Stimulated activated CD8-positive, alpha-beta memory T cell treated with anti-CD3 and anti-CD28 coated beads, Interleukin-2, amount 100 ng/mL, for 1 hour (primary cell): ENCODE measurements at places on chromosomes 6 and 20.

DNA sequence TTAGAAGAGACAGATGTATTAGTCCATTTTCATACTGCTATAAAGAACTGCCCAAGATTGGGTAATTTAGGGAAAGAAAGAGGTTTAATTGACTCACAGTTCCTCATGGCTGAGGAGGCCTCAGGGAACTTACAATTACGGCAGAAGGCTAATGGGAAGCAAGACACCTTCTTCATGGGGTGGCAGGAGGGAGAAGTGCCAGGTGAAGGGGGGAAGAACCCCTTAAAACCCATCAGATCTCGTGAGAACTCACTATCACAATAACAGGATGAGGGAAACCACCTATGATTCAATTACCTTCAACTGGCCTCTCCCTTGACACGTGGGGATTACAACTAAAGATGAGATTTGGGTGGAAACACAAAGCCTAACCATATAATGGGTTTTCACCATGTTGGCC is 28.9 kb upstream of the PNRC1 start:
- DNase-seq = no peak

DNA sequence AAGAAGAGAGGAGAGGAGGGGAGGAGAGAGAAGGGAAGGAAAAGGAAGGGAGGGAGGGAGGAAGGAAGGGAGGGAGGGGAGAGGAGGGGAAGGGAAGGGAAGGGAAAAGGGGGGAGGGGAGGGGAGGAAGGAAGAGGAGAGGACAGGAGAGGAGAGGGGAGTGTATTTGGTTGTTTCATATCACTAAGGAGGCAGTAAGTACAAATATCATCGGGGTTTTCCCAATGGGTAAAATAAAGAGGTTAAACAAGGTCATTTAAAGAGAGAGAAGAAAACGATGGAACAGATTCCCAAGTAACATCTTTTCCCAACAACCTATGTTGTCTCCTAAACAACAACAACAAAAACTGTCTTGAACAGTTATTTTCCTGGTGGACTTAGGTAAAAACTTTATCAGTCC is 43.6 kb downstream of the MBOAT1 start:
- no peak for DNase-seq

DNA sequence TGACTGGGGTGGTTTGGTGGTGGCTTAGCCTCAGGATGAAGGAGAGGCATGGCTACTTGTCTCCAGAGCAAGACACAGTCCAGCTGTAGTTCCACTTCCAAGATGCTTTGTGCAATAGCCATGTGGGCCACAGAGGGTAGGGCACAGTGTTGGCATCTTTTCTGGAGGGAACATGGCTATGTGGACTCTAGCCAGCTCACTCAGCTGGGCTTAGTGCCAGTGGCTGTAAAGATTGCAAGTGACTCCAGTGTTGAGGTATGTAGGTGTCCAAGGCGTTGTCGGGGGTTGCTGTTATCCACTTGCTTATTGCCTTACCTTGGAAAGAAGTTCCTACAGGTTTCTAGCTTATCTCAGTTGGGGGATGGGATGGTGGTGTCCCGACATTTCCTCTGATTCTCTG is 233.4 kb downstream of the CD109 start:
- DNase-seq = no peak

DNA sequence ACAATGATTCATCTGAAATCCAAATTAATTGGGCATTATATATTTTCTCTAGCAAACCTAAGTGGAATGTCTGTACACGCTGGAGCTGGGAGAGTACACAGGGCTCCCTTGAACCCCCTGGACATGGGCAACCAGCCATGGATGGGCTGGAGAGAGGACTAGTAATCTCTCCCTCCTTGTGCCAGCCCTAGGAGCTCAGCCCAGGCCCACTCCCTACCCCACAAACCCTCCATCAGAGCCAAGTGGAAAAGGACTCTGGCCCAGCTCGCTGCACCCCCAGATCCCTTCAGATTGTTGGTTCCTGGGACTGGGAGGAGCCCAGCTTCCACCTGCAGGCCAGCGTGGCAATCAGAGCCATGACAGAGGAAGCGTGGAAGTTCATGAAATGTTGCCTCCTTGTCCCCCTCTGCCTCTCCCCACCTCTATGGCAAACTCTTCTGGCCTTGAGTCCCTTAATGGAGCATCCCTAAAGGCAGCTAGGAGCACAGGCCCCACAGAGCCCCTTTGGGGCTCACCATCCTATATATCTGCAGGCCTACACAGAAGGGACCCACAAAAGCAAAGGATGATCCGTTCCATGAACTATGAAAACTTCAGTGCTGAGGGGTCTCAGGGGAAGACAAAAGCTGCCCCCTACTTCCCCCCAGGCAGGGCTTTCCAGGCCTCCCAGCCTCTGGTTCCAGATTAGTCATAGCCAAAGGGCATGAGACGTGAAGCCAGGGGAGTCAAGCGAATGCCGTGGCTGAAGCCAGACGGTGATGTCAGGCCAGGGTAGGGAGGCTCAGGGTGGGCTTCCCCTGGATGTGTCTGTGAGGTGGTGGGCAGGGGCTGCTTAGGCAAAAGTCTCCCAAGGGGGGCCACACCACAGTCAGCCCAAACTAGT is 126.4 kb upstream of the MAFB start:
- DNase-seq = no peak

- DNase-seq = no peak
Observed at GRCh38 chr6:167906899-167907298, 80.2 kb downstream of the AFDN start.

GRCh38 chr6:120869397-120869796 is 464.9 kb downstream of the TBC1D32 start:
- no peak for DNase-seq

DNA sequence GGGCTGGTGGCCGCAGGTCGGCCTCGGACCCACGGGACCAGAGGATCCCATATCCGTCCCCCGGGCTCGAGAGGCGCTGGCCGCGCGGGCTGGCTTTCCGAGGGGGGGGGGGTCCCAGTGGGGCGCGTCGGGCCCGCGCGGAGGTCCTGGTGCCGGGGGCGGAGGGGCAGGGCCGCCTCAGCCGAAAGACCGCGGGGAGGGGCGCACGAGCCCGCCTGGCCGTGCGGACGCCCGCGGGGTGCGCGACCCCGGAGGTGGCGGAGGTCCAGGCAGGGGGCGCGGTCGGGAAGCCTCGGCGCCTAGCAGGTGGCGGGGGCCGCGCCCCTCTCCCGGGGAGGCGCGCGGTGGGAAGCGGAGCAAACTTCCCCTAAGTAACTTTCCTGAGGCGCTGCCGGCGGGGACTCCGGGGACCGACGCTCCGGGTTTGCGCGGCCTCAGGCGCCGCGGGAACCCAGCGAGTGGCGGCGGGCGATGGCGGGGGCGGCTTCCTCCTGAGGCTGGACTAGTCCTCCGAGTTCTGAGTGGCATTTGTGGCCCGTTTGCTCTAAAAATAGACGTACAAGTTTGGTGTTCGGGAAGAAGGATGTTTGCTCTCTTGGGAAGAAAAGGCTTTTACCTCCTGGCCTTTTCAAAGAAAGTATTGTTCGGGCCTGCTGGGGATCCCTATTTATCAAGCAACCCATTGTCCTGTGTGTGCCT is 26.5 kb upstream of the BTBD3 start:
- no peak for DNase-seq

GRCh38 chr6:111566873-111567517 is 38.7 kb downstream of the TRAF3IP2 start:
- no peak for DNase-seq

DNA sequence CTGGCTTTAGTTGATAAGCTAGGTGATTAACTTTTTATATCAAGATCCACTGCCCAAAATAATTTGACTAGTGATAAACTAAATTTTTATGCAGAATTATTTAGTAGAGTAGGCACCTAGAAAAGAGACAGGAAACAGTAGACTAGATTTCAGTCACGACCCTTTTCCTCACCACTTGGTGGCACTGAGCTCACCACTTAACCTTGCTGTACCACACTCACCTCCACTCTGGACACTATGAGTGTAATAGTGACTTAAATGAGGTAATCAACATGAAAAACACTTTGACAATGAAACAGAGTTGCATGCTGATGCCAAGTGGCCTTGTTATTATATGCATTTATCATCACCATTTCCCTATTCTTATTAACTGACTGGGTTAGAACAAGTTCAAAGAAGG is 730.4 kb downstream of the KIF16B start:
- no peak for DNase-seq

GRCh38 chr20:50136822-50137599 is 16.5 kb downstream of the PEDS1 start:
- no peak for DNase-seq

DNA sequence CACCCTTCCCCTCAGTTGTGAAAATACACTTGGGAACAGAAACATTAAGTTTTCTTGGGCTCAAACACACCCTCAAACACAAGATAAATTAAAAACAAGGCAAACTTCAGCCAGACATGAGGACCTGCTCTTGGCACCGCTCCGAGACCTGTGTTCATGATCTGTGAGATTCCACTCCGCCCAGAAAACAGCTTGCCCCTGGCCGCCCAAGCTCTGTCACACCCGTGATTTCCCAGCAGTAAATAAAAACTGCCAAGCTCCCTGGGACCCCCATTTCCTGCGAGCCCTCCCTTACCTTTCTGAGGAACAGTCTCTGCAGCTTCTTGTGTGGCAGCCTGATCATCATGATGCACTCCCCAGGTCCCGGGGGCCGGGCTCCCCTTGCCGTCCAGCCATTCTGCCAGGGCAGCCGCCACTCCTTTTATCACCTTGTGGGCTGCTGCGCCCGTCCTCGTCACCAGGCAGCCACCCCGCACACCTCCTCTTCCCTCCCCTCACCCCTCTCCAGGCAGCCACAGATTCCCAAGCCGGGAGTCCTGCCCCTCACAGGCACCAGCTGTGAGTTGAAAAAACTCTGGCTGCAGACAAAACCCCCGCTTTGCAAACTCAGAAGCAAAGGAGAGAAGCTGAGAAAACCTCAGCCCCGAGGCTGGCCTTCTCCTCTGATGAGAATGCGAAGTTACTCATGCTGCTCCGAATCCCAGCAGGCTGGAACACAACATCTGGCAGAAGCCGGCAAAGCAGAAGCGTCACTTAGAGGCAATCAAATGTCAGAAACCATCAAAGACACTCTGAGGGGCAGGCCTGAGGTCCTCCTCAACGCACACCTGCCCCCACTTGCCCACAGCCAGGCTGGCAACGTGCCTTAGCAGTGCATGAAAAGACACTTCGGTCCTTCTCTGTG is 130.4 kb upstream of the RPS6KA2 start:
- DNase-seq = no peak

GRCh38 chr6:15504581-15505350 is 158.1 kb downstream of the DTNBP1 start:
- no peak for DNase-seq

DNA sequence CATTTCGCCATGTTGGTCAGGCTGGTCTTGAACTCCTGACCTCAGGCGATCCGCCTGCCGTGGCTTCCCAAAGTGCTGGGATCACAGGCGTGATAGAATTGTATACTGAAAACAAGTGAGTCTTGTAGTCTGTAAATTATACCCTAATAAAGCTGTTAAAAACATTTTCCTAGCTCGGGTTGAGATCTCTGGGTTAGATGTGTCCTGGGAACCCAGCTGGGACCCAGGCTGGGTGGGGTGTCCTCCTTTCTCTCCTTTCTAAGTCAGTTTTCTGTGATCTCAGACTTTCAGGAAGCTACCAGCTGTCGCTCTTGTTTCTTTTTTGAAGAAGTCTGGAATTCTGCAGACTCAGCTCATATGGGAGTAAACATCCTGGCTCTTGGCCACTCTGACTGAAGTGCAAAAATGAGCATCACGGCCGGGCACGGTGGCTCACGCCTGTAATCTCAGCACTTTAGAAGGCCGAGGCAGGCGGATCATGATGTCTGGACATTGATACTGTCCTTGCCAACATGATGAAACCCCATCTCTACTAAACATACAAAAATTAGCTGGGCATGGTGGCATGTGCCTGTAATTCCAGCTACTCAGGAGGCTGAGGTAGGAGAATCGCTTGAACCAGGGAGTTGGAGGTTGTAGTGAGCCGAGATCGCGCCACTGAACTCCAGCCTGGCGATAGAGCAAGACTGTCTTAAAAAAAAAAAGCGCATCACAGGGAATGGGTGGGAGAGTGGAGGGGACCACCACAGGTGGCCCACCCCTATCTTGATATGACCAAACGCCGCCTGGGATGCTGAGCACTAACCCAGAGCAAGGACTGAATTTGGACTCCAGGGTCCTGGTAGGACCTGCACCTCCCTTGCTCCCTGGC is 9.9 kb upstream of the PCIF1 start:
- DNase-seq = no peak

DNA sequence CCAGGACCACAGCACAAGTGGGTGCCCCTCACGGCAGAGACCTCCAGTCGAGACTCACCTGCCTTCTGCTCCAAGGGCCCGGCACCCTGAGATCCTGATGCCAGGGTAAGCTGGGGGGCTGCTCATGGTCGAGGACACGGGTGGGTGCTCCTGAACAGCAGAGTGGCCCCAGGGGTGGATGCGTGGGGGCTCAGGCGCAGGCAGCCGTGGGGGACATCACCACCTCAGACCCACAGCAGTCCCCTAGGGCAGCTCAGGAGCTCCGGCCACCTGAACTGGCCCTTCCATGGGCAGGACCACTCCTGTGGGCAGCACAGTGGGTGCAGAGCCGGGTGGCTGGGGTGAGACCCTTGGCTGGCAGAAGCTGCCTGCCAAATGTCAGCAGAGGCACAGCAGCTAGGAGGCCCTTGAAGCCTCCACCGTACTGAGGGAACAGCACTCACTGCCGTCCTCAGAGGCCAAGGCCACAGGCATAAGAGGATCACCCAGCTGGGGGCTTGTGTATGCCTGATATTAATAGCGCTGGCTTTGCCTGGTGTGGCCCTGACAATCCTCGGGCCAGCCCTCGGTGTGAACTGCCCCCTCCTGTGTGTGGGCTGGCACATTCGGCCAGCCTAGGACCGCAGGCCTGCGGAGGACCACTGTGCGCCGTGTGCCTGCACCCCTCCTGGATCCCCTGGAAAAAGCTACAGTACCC is 5.4 kb downstream of the UCKL1 start:
- no peak for DNase-seq

DNA sequence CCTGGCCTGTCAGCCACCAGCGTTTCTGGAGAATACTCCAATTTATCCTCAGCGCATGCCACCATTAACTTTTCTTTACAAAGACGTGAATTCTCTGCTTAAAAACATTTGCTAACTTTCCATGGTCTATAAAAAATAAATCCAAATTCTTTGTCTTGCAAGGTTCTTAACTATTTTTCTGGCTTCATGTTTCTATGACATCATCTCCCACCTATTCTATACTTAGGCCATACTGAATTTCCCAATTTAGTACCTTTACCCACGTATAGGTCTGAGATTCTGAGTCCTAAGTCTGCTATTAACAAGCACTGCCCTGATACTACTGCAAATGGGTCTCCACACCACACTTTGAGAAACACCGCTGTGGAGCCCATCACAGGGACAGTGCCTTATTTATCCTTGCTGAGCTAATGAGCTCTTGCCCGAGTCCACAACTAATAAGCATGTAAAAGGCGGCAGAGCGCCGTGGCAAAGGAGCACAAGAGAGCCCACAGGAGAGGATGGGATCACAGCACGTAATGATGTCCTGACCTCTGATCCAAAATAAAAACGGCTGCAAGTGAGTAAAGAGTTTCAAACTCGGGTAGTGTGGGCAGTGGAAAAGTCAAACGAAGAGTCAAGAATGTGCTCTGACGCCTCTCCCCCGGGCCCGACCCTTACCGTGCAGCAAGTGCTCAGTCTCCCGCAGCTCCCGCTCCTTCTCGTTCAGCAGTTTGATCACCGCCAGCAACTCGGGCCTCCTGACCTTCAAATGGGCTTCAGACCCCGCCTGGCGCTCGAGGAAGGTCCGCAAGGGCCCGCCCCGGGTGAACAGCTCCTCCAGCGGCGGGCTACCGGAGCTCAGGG is 519 bp downstream of the MTRF1L start:
- no peak for DNase-seq
